ENCODE measurements at places on chromosomes 2 and 18.

- DNase-seq: no peak
Observed at GRCh38 chr2:202278036-202278760, 12.6 kb downstream of the NOP58 start.

GRCh38 chr2:18518116-18519111 lies 42.0 kb downstream of the RDH14 start:
- DNase-seq: no peak

DNA sequence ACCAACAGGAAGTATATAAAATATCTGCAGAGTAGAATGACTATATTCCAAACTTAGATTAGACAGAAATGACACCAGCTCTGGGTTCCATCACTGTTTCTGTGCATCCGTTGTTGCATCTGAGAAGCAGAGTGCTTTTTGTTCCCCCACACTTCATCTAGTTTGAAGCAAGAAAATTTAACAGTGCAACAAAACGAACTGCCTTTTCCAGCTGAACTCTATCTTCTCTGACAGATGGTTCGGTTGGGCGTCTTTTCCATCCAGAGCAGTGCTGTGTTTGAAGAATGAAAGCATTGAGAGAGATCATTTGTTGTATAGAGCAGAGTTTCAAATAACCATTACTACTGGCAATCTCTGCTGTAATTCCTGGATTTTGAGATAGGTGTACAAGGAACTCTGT lies 757.5 kb downstream of the DPP10 start:
- no peak for DNase-seq

GRCh38 chr2:17353263-17353662 lies 165.0 kb downstream of the RAD51AP2 start:
- no peak for DNase-seq

GRCh38 chr2:107264184-107264583 lies 378.2 kb upstream of the ST6GAL2 start:
- DNase-seq: no peak

- DNase-seq: no peak
Observed at GRCh38 chr2:128466376-128466775, 147.7 kb upstream of the HS6ST1 start.

GRCh38 chr2:74262681-74263080 lies 64.3 kb downstream of the MTHFD2 start:
- DNase-seq: no peak

DNA sequence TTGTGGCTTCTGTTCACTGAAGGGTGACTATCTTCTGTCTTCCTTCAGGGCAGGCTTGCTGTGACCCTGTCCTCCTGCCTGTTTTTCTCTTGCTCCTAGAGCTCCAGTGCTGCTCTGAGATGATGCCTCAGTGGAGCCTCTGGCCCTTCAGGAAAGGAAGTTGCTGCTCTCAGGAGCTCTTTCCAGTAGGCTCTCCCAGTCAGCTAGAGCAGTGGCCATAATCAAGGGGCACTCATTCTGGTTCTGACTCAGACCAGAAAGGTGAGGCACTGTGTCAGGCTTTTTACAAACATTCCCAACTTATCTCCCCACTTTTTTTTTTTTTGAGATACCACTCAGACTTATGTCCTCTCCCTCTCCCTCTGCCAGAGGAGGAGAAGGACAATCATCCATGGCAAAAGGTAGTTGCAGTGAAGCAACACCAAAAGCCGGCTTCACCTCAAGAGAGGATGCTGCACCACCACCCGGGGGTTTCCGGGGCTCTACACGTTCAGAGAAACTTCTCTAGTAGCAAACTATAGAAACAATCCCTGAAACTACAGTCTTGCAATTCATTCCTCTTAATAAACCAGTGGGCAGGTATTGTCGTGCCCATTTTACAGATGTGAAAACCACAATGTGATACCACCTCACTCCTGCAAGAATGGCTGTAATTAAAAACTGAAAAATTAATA lies 115.4 kb downstream of the ACTR3 start:
- DNase-seq: no peak

- DNase-seq: no peak
Observed at GRCh38 chr2:11891028-11891427, 144.6 kb downstream of the LPIN1 start.

DNA sequence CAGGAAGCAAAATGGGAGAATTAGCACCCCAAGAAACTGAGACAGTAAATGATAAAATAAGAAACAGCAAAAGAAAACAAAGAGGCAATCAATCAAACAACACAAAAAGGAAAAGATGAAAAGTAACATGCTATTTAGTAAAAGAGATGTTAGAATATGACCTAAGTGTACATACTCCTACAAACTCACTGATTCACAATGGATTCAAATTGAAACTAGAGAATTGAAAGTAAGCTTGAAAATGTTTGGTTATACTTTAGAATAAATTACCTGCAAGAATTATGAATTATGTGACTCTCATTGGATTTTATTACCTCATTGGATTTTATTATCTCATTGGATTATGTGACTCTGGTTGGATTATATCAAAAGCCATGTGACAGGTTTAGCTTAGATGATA lies 22.8 kb upstream of the CCNYL1 start:
- no peak for DNase-seq
